ENCODE measurements at places on chromosomes 7 and 10.

DNA sequence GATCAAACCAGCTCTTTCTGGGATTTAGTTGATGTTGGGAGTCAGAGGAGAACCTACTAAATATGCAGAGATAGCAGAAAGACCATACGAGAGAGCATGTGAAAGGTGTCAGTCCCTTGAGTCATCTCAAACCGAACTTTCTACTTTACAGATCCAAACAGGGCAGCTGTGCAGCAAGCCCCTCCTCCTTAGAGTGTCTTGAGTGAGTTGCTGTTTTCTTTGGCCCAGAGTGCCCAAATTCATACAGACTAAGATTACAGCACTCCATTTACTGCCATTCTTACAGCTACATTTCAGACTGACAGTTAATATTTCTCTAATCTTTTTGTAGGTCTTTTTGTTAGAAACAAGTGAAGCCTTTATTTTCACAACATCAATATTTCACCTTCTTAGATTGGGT lies 53.4 kb downstream of the NRCAM start:
- no peak for DNase-seq

DNA sequence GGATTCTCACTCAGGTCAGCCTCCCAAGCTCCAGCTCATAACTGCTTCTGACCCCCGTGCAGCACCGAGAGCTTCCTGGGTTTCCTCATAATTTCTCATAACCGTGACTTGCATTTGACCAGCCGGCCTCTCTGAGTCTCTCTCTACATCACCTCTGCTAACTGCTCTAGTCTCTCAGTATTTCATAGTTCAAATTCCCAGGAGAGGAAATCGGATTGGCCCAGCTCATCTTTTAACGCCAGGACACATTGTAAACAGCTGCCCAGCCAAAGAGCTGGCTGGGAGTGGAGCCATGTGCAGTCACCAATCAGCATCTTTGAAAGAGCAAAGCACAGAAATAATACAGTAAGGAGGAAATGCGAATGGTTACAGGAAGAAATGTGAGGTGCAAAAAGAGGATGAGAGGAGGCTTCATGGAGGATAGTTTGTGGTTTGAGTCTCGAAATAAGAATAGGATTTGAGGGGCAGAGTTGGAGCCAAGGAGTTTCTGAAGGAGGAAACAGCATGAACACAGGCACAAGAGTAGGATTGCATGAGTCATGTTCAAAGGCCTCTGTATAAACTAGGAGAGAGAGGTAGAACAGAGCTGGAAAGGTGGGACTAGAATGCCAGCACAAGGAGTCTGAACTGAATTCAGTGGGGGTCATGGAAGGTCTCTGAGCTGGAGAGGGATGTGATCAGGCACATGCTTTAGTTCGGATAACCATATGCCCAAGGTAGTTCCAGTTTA lies 15.2 kb upstream of the LBX1 start:
- DNase-seq: no peak

DNA sequence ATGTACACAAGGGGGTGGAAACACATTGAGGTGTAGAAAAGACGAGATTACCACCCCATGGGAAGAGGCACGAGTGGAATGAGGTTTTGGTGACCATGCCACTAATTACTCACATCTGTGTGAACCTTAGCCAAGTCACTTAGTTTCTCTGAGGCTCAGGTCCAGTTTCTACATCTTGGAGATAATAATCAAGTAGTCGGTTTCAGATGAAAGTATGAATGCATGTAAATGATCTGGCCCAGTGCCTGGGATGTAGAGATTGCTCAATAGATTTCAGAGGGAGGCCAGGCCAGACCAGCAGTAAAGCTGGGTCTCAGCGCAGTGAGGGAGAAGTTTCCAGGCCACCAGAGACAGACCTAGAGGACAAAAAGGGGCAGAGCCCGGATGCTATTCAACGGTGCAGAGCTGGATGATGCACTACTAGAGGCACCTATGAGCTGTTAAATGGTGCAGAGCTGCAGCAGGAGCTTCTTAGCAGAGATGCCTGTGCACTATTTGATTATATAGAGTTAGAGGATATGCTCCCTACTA lies 725.1 kb downstream of the GRID1 start:
- no peak for DNase-seq

DNA sequence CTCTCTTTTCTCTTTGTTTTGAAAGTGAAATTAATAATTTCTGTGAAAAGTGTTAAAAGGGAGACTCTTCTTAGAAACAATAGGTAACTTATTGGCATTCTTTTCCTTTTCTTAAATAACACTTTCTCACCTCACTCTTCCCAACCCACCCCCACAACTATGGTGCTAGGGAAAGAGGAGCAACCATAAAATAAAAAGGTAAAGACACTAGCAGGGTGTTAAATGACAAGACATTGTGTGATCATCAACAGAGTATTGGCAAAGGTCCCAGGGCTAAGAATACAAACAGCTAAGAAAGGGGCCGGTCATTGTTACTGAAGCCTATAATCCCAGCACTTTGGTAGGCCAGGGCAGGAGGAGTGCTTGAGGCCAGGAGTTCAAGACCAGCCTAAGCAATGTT lies 183.7 kb downstream of the NEBL start:
- no peak for DNase-seq

GRCh38 chr10:68222391-68222790 lies 9.5 kb downstream of the ATOH7 start:
- DNase-seq: no peak

GRCh38 chr7:2750004-2750407 lies 62.0 kb downstream of the AMZ1 start:
- DNase-seq: no peak

DNA sequence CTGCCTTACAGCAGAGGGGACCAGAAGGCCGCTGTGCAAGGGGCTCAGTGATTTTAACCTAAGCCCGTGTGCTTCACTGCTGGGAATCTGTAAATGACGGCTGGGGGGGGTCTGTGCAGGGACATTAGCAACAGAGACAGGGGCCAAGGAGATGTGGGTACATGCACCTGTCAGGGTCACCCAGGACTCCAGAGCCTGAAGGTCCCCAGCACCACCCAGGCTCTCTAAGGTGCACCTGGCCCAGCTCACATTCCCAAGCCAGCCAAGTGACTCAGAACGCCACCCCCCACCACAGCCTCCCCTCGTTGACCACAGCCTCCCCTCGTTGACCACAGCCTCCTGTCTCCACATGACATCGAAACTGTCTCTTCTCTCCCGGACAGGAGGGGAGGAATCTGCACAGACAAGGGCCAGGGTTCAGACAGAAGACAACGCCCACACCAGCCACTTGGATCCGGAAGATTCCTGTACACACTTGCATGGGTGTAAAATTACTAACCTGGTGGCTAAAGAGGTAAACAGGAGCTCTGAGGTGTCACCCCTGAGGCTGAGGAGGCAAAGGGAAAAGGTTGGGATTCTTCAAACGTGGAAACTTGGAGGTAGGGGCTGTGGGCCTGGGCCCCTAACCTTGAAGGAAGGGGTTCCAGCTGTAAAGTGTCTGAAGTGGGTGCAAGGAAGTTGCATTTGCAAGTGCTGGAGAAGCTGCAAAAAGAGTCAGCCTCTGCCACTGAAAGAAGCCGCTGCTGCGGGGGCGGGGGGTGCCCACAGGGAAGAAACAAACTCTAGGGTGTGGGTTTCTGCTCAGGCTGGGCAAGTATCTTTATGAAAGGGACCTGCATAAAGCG lies 27.0 kb downstream of the CALML3 start:
- peak; percentile 67 for DNase-seq

DNA sequence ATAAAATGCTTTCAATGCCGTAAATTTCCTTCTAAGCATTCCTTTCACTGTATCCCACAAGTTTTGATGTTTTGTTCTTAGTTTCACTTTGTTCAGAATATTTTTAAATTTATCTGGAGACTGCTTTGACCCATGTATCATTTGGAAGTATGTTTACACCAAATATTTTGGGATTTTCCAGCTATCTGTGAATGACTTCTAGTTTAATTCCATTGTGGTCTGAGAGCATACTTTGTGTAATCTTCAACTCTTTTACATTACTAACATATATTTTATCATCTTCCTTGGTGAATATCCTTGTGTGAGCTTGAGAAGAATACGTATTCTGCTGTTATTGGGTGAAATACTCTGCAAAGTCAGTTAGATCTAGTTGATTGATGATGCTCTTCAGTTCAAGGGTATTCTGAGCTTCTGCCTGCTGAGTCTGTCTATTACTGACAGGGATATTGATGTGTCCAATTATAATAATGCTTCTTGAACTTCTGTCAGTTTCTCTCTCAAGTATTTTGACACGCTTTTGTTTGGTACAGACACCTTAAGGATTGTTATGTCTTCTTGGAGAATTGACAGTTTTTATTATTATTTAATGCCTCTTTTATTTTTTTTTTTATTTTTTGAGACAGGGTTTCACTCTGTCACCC lies 31.6 kb downstream of the MKLN1 start:
- DNase-seq: no peak

DNA sequence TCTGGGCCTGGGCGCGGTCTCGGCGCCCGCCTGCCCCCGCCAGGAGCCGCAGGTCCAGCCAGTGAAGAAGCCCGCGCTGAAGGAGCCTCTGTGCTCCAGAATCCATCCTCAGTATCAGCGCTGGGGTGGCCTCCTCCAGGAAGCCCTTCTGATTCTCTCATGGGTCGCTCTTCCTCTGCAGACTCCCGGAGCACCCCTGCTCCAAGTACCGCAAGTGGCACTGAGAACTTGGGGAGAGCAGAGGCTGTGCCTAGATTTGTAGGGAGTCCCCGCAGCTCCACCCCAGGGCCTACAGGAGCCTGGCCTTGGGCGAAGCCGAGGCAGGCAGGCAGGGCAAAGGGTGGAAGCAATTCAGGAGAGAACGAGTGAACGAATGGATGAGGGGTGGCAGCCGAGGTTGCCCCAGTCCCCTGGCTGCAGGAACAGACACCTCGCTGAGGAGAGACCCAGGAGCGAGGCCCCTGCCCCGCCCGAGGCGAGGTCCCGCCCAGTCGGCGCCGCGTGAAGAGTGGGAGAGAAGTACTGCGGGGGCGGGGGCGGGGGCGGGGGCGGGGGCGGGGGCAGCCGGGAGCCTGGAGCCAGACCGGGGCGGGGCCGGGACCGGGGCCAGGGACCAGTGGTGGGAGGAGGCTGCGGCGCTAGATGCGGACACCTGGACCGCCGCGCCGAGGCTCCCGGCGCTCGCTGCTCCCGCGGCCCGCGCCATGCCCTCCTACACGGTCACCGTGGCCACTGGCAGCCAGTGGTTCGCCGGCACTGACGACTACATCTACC lies at the start of gene ALOX5:
Gene ALOX5 (plus strand): TSS at position 641 of the 774 bp plus-strand sequence. CDS start 64 bp downstream, at position 705.
- DNase-seq: no peak

- DNase-seq: no peak
These were observed 65.8 kb downstream of the POU6F2 start for GRCh38 chr7:39043531-39043930.
